ENCODE measurements at places on chromosomes 1 and 21.

- DNase-seq: no peak
Observed at GRCh38 chr1:53508991-53509666, 49.9 kb downstream of the DMRTB1 start.

DNA sequence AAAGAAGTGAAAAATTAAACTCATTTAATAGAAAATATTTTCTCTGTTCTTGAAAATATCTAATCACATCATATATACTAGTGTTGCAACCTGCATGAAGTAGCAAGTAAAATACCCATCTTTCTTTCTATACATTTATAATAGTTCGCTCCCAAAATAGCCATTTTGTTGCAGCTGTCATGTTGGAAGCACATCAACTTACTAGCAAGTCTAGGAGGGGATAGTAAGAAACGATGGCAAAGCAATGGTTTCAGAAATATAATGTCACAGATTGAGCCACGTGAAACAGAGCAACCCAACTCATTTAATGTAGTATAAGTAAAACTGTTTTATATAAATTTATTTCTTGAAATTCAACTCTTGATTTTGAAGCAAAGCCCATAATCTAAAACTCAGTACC lies 521.8 kb downstream of the LRRIQ3 start:
- DNase-seq: no peak

DNA sequence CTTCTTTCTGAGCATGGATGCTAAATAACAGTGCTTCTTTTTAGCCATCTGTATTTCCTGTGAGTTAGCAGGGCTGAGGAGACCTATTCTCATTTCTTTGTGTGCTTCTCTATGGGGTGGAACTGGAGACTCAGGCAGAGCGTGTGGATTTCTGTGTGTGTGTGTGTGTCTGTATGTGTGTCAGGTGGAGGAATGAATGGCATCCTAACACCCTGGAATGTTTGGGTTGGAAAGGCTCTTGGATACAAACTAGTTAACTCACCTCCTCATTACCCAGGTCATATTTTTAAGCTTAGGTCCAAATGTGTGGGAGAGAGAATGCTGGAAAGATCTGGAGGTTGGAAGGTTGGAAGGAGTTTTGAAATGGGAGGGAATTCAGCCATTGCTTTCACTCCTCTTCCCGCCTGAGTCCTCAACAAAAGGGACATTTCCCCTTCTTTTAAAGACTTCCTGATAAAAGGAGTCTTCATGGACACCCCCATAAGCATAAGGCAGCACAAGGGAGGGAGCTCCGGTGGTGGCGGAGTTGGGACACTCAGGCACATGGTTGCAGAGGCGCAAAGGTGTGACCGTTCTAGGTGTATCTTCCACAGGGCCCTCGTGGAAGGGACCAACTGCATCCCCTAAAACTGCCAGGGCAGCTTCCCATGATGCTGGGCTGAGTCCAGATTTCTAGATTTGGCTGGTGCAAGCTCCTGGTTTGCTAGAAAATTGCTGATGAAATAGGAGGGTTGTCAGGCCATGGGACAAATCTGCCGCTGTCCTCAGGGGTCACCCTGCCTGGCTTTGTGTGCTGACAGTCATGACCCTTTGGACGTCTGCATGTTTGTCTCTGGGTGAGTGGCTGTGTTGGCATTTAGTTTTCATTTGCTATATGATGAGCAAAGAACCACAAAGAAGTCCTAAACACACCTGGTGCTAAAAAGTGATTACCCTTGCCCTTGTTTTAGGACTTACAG lies 37.6 kb downstream of the MTARC1 start:
- DNase-seq: no peak

GRCh38 chr1:25802915-25803314 lies 2.9 kb downstream of the SELENON start:
- DNase-seq: no peak

DNA sequence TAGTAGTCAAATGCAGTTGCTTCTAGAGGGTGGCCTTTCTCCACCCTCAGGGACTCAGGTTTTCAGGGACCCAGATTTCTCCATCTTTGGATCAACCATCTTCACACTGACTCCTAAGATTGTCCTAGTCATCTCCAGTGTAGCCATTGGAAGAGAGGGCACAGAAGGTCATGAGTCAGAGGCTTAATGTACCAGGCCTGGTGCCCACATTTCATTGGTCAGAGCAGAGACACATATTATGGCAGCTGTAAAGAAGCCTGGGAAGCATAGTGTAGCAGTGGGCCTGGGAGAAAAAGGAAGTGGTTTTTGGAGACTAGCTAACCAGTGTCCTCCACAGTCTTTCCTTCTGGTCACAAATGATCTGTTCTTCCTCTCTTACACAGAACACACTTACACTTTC lies 122.5 kb downstream of the GIPC2 start:
- no peak for DNase-seq

DNA sequence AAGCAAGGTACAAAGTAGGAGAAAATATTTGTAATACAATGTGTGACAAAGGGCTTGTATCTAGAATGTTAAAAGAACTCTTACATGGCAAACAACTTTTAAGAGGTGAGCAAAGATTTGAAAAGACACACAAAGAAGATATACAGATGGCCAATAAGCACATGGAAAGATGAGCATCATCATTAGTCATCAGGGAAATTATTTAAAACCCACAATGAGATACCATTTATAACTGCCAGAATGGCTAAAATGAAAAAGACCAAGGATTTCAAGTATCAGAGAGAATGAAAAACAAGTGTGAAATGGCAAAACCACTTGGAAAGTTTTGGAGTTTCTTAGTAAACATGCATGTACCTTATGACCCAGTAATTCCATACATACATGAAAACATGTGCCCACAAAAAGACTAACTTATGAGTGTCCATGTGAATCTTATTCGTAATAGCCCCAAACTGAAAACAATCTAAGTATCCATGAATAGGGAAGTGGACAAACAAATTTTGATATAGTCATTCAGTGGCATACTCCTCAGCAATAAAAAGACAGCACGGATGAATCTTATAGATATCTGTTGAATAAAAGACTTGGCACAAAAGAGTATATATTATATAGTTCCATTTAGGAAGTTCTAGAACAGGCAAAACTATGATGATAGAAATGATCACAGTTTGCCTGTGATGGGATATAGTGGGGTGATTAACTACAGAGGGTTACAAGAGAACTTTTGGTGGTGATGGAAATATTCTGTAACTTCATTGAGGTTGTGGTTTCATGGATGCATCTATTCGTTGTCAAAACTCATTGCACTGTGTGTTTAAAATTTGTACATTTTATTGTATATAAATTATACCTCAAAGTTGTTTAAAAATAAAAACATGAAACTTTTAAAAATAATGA lies 82.0 kb downstream of the DISP1 start:
- DNase-seq: no peak

Data from NCI-H1092 (cell line).